Activated CD4-positive, alpha-beta memory T cell treated with anti-CD3 and anti-CD28 coated beads, Interleukin-2, amount 10 ng/mL, durations not matched to agents 7 days and 5 days (primary cell): ENCODE measurements at places on chromosomes 6 and 20. TPM values are rescaled to one million over a fixed set of nuclear protein-coding genes. Genes with fewer than 3 reads are reported as not detected.

MTCH1 gene
- 131 TPM for total RNA-seq

LCA5 gene
- total RNA-seq: 0.10 TPM

DNA sequence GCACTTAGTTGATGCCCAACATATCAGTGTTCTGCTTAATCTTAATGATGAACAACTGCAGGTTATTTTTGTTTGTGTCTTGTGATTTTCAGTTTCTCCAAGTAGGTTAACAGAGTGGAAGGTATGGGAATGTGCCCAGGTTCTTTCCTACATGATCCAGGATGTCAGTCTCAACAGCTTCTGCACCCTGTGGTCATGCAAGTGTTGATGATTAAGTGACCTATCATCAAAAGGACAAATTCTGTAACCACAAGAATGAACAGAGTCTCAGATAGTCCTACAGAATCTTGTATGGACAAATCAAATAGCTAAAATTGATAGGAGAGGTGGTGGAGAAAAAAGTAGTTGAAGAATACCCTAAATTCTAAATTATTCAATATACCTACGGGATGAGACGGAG, 26.1 kb downstream of the MAN1A1 start:
- H3K27me3 ChIP-seq: no peaks in the 10 kb centered on the region
- no peak for DNase-seq
- peaks cover 27% of the 10 kb centered on the region for H3K4me1 ChIP-seq
- no peak overlapping the region for H3K27ac ChIP-seq

DNA sequence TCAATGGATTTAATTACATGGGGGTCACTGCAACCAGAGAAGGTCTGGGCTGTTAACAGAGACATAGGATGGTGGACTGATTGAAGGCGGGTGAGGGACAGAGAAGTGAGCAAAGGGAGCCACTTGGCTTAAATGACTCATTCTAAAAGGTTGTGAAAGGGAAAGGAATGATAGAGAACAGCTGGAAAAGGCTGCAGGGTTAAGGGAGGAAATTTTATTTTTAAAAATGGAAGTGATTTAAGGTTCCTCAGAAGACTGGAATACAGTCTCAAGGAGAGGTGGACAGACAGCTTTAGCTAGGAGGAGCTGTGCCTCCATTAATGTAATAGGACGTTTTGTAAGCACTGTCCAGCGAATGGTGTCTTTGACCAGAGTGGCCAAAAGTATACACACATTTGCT, 46.7 kb downstream of the RGS17 start:
- no peak overlapping the region for H3K4me3 ChIP-seq
- no peak for DNase-seq
- H3K27ac ChIP-seq: no peak overlapping the region
- H3K27me3 ChIP-seq: no peaks in the 10 kb centered on the region

GRCh38 chr20:9966966-9967365, 67.8 kb upstream of the ANKEF1 start:
- H3K4me1 ChIP-seq: no peaks in the 10 kb centered on the region
- DNase-seq: no peak
- no peaks in the 10 kb centered on the region for H3K36me3 ChIP-seq
- no peak overlapping the region for H3K27ac ChIP-seq
- H3K27me3 ChIP-seq: peaks cover 6% of the 10 kb centered on the region
- no peak overlapping the region for H3K4me3 ChIP-seq

DNA sequence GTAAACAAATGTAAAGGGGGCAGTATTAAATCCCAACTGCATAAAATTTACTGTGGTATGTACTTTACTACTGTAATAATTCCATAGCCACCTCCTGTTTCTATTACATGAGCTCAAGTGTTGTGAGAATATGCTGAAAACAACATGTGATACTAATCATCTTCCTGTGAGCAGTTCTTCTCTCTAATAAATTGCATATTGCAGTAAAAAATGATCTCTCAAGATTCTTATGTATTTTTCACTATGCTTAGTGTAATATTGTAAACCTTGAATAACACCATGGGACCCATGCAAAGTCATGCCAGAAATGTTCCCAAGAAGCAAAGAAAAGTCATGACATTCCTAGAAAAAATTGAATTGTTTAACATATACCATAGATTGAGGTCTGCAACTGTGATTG, 133.0 kb upstream of the ATXN1 start:
- H3K27ac ChIP-seq: no peak overlapping the region
- peaks cover 15% of the 10 kb centered on the region for H3K27me3 ChIP-seq
- no peak for DNase-seq

DNA sequence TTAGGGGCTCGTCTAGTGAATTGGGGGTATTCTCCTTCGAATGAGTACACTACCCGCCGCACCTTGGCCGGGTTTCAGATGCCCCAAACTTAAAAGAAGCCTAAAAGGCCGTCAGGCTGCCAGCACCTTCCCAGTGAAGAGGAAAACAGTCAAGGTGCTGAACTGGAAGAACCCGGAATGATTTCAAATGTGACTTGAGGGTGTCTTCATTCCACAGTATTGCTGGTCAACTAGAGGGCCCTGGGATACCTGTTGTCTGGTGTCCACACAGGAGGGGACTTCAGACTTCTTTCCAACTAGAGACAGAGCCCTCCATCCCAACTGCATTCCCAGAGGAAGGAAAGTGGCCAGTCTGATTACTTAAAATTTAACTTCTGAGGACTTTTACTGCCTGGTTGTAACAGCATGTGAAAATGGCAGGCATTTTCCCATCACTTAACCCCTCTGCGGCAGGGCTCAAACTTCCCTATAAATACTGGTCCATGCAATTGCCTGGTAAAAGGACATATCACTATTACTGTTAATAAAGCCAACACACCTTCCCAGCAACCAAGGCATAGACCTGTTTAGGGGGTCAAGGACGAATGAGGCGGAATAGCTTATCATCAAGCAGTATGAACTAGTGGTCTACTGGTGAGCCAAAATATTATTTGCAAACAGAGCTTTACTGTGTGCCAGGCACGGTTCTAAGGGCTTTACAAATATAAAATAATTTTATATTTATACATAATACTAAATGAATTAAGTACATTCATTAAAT, 651 bp upstream of the SAMHD1 start:
- no peaks in the 10 kb centered on the region for H3K27me3 ChIP-seq
- peaks cover 32% of the 10 kb centered on the region for H3K4me1 ChIP-seq
- peak overlapping the region; percentile 97 for H3K27ac ChIP-seq
- DNase-seq: no peak
- H3K4me3 ChIP-seq: peak overlapping the region; percentile 92
- H3K36me3 ChIP-seq: peaks cover 30% of the 10 kb centered on the region
